Aorta (tissue), 5 donors: ENCODE measurements at places on chromosomes 2 and 18. TPM values are rescaled to one million over a fixed set of nuclear protein-coding genes. Genes with fewer than 3 reads are reported as not detected.

The SKOR2 gene
- total RNA-seq: not detected

The CAPN13 gene
- not detected for total RNA-seq

The GPAT2 gene
- 16.2 TPM for total RNA-seq

The POTEJ gene
- total RNA-seq: not detected

The TSN gene
- 37.5 TPM for total RNA-seq

The CCDC150 gene
- 3.3 TPM for total RNA-seq

The KCNS3 gene
- total RNA-seq: 13.7 TPM

The SMARCAL1 gene
- total RNA-seq: 13.9 TPM

The TNFAIP6 gene
- 3.6 TPM for total RNA-seq

The HOXD13 gene
- not detected for total RNA-seq

The IL36B gene
- total RNA-seq: not detected

The NCKAP5 gene
- total RNA-seq: 7.5 TPM

The KANSL1L gene
- total RNA-seq: 44.1 TPM

The CROCC2 gene
- total RNA-seq: 0.13 TPM

The KCNG2 gene
- 0.23 TPM for total RNA-seq

The FOXI3 gene
- not detected for total RNA-seq

The NUP35 gene
- total RNA-seq: 17.0 TPM

The FBXO36 gene
- 1.9 TPM for total RNA-seq

The STPG4 gene
- total RNA-seq: 0.90 TPM

The METTL5 gene
- total RNA-seq: 60.7 TPM

The FRZB gene
- 122 TPM for total RNA-seq

The AFG3L2 gene
- total RNA-seq: 26.0 TPM

The IL36G gene
- total RNA-seq: not detected

The POTEE gene
- 0.33 TPM for total RNA-seq

The IRS1 gene
- 16.6 TPM for total RNA-seq

The UGT1A1 gene
- not detected for total RNA-seq

The LOXHD1 gene
- 1.0 TPM for total RNA-seq

The KIAA2012 gene
- not detected for total RNA-seq

The CD8B gene
- total RNA-seq: 1.2 TPM

The DCDC2C gene
- total RNA-seq: 0.27 TPM

The AMER3 gene
- not detected for total RNA-seq

The CELF4 gene
- total RNA-seq: not detected

The DUSP2 gene
- 7.5 TPM for total RNA-seq

The SLC14A1 gene
- 33.1 TPM for total RNA-seq

The ZNF407 gene
- 16.0 TPM for total RNA-seq

The TFCP2L1 gene
- total RNA-seq: 0.69 TPM

The SCTR gene
- total RNA-seq: not detected

The TLX2 gene
- total RNA-seq: not detected

The SDC1 gene
- 1.4 TPM for total RNA-seq

The CYS1 gene
- 11.4 TPM for total RNA-seq

The NEU4 gene
- total RNA-seq: 0.26 TPM

The GPBAR1 gene
- total RNA-seq: 1.6 TPM

The DSC3 gene
- 0.58 TPM for total RNA-seq

The FHL2 gene
- total RNA-seq: 60.4 TPM

The CHRNG gene
- not detected for total RNA-seq

The CNNM3 gene
- 16.8 TPM for total RNA-seq

The BOLL gene
- total RNA-seq: not detected

The IL36RN gene
- not detected for total RNA-seq
